NCI-H345 (cell line): ENCODE measurements at places on chromosomes 5 and 9.

DNA sequence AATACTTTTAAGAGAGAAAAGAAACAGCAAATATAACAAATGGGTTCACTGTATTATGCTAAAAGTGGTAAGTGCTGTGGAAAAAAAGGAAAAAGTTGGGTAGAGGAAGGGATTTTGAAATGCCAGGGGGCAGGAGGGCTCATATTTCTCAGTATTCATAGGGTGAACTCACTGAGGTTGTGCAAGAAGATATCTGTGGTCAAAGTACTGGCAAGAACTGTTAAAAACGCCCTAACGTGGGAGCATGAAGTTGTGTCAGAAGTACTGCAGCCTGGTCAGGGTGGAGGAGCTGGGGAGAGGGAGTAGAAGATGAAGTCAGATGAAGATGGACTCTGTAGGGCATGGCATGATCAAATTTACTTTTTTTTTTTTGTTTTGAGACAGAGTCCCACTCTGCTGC, 31.2 kb upstream of the SLC28A3 start:
- no peak for DNase-seq

DNA sequence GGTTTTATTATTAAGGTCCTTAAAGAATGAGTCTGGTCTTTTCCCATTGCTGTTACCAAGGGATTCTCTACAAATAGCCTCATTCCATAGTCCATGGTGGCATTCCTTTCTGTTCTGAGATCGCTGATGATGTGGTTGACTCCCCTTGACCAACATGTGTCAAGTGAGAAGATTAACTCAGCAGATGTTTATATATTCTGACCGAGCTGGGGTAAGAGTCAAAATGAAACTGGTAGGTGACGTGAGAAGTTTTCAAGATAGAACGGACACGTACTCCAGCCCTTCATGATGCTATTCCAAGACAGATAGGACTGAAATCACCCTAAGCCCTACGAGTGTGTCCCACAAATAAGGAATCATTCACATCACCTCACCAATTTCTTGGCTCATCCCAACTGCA, 155.5 kb upstream of the WWC1 start:
- DNase-seq = no peak

DNA sequence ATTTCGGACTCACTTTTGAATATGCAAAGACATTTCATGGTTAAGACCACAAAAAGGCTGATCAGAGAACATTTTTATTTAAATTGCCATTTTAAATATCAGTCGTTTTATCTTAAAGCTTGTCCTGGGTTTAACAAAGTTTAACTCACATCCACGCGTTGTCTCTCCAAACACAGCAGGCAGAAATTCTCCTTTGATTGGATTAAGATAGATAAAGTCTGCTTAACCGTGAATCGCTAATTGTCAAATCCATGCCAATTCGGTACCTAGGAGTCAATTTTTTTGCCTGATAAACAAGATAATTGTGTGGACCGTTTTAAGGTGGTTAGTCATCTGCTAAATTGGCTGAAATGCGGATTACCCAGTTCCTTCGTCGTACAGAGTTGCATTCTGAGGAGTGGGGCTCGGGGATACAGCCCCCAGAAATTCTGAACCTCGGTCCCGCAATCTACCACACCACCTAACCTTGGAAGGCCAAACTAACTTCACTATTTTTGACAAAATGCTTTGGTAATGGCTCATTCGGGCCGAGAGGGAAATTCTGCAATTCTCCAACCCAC, 665 bp upstream of the BTF3 start:
- no peak for DNase-seq

- DNase-seq = no peak
These were observed 57.3 kb downstream of the CYFIP2 start for GRCh38 chr5:157323107-157323706.

DNA sequence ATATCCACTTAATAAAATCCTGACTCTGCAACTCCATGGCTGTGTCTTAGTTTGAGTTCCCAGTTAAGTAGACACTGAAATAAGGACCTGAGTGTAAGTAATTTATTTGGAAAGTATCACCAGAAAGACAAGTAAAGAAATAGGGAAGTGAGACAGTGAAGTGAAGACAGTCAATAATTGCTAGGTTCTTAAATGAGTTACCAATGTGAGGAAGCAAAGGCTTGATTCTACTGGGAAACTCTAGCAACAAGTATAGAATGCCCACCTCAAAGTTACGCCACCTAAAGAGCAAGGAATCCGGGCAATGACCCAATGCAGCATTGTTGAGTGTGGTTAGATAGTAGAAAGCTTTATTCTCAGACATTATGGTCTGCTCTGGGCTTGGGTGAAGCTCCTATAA, 383.9 kb downstream of the TLR4 start:
- no peak for DNase-seq

GRCh38 chr9:131798246-131798645, 58.4 kb upstream of the RAPGEF1 start:
- no peak for DNase-seq

DNA sequence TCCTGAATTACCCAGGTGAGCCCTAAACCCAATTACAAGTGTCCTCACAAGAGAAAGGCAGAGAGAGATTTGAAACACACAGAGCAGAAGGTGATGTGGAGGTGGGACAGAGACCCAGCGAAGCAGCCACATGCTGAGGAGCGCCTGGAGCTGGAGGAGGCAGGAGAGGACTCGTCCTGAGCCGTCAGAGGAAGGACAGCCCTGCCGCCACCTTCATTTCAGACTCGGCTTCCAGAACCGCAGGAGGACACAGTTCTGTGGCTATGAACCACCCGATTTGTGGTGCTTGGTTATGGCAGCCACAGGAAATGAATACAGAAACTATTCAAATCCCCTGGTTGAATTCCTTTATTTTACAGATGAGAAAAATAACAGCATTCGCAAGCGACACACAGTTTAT, 16.4 kb upstream of the FBP1 start:
- no peak for DNase-seq

GRCh38 chr5:98121036-98121936, 652.2 kb upstream of the RGMB start:
- no peak for DNase-seq

DNA sequence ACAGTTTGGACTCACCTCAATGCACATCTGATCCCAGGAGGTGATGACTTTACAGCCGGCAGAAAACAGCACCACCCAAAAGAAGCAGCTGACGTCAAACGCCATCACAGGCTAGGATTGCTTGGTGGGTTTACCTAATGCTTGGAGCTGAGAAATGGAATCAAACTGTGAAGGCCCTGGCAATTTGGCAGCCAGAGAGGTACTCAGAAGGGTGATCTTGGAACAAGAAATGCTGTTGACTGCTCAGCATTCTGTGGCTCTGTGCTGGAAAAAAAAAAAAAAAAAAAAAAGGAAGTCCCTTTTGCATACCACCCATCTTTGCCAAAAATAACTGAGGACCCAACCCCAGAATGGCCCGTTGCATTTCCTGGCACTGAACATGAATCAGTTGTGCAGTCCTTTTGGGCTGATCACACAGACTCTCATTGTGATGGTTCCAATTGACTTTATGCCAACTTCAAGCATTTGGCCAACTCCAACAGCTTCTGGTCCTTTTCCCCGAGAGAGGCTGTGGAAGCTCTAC, at the start of gene CD180:
Gene CD180, minus strand, starts transcription at position 263 of the 523 bp plus-strand sequence. Its CDS starts 158 bp downstream, at position 105.
- no peak for DNase-seq
